Cortex of kidney (tissue), 1 donor: ENCODE measurements at places on chromosomes 16 and 17.

- no peak for DNase-seq
Observed at GRCh38 chr17:57086069-57086930, 1.3 kb downstream of the AKAP1 start.

GRCh38 chr16:1378804-1379303 lies 27.1 kb downstream of the GNPTG start:
- no peak for DNase-seq

DNA sequence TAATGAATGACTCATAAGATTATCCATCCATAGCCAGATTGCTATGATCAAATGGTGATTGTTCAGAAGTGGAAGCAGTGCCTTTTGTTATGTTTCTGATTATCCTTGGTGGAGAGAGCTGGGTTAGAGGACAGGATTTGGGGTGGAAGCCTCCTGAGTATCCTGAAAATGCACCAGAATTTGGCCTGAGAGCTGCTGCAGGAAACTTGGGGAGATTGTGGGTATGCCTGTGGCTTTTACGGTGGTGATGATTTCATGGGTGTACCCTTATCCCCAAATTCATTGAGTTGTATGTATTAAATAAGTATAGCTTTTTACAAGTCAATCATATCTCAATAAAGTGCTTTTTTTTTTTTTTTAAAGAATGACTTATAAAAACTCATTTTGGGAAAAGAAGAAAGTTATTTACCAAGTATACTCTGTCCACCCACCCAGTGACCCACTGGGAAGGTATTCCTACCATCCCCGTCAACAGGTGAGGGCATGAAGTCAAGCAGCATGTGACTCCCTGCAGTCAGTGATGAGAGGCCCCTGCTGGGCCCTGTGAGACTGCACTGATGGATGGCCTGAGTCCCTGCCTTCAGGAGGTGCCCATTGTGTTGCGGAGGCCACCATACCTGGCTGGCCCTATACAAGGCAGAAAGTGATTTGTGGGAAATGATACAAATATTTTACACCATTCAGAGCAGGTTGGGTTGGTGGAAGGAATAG lies 28.4 kb downstream of the NKD1 start:
- no peak for DNase-seq

GRCh38 chr17:802901-803881 lies 21.0 kb downstream of the MRM3 start:
- no peak for DNase-seq

- DNase-seq, result no peak
Observed at GRCh38 chr17:19996086-19996485, 13.1 kb upstream of the SPECC1 start.

- DNase-seq, result no peak
Observed at GRCh38 chr16:50210266-50211038, 55.9 kb upstream of the ADCY7 start.

DNA sequence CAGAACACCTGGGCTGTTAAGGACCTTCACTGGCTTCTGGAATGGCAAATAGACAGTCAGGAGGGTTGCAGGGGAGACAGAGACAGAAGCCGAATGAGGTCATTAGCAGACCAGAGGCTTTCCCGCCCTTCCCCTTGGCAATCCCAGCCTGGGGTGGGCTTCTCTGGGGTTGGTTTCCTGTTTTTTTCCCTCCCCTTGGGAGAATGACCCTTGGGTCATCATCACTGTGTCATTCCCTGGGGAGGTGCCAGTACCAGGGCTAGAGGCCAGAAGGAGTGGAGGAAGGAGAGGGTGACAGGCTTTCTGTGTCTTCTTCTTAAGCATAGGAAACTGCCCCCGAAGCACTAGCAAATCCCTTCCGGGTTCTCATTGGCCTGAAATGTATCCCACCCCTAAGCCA lies 42.9 kb upstream of the IL21R start:
- DNase-seq, result no peak

DNA sequence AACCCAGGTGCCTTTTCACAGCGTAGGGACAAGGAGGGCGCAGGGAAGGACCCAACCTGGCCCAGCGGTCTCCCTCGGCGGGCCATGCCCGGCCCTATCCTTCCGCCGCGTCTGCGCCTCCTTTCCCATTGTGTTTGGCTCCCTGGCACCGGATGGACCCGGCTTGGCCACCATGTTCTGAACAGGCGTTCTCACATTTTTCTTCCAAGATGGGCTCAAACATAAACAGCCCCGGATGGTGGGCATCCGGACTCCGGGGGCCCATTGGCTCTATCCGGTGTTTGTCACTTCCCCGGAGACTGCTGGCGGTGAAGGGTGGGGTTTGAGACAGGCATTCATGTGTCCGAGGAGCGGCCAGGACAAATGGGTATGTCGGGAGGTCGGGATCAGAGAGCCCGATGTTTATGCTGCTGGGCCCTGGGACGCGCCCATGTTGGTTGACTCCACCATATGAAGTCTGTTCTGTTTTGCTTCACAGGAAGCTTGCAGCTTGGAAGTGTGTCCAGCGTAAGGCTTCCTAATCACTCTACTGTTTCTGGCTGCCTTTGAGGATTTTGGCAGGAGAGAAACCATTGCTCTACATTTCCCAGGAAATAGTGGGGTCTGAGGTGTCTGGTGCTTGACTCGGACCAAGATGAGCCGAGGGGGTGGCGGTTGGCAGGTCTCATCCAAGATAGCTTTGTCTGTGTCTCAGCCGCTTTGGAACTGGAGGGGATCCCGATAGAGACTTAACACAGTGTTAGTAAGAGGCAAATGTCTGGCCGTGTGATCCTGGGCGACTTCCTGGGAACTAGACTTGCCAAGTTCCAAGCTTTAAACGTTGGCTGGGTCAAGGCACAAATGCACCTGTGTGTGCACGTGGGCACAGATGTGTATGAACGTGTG lies 188.3 kb downstream of the IRF8 start:
- no peak for DNase-seq

- DNase-seq, result no peak
Observed at GRCh38 chr17:27553019-27553511, 77.9 kb upstream of the LGALS9 start.

DNA sequence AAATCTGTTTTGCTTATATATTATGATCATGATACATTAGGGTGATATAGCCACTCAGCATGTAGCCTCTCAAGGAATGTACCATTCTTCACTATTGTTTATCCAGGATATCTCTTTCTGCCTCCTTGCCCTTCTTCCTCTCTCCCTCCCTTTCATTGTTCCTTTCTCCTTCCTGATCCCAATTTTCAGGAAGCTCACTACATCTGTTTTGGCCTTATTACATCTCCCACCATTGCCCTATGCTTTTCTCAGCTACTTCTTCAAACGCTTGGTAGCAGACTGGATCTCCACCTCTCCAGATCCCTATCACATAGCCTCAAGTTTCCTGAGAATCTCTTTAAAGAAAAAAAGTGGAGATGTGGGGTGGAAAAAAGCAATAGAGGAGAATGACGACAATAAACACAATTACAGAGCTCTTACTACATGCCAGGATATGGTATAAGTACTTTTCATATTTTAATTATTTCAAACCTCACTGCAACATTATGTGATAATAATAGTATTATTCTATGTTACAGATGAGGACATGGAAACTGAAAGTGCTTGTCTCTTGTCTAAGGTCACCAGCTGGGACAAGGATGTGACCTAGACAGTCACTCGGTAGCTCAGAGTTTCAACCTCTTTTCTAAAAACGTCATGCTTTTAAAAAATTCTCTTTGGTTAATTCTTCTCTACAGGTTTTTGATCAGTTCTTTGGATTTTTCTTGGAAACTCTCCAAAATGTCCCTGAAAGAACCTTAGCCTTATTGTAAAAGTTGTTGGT lies 959.1 kb downstream of the CDH11 start:
- DNase-seq, result no peak

DNA sequence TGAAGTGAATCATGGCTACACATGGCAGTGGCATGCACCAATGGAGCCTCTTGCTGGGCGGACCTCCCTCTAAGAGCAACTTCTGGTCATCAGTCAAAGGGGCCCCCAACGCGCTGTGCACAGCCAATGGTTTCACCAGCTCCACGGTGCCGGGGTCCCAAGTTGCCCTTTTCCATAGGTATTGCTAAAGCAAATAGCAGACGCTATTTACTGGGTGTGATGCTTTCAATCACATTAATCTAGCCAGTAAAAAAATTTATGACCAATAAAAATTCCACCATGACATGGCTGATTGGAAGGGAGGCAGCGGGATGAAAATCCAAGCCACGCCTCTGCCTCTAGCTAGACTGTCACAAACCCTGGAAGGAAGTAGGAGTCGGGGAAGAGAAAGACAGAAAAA lies 680.3 kb upstream of the SOX9 start:
- DNase-seq, result no peak

- DNase-seq, result no peak
Observed at GRCh38 chr17:48577946-48578615, at the start of gene HOXB4. HOXB4 (minus strand) TSS chr17:48578350; CDS start chr17:48578319, 31 bp downstream.

DNA sequence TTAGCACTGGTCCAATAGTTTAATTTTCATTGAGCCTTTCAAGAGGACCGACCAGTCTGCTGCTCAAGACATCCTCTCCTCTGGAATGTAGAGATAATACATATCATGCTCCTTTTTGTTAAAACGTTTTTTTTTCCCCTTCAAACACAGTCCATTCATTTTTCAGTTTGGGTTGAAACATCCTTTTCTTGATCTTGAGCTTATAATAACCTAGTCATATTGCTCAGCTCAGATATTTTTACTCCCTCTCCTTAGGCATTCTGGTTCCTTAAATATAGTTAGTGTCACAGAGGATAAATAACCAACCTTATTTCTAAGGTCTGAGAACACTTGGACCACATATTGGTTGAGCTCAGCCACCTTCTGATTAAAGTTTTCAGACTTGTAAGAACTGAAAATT lies 12.8 kb downstream of the ANKRD40CL start:
- no peak for DNase-seq

DNA sequence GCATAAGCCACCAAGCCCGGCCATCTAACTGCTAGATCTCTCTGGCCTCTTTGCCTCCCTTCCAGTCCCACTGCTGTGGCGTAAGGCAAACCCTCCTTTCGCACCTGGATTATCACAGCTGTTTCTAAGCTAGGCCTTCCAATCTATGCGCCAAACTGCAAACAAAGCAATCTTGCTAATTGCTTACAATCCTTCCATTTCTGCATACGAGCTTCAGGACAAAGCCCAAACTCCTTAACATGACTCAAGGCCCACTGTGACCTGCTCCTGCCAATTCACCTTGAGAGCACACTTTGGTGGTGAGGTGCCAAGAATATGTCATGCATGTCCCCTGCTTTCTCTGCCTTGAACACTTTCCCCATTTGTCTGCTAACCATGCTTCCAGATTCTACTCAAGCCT lies 6.0 kb upstream of the ARL5C start:
- no peak for DNase-seq

- DNase-seq, result no peak
Observed at GRCh38 chr16:85005285-85006069, 5.9 kb downstream of the ZDHHC7 start.

DNA sequence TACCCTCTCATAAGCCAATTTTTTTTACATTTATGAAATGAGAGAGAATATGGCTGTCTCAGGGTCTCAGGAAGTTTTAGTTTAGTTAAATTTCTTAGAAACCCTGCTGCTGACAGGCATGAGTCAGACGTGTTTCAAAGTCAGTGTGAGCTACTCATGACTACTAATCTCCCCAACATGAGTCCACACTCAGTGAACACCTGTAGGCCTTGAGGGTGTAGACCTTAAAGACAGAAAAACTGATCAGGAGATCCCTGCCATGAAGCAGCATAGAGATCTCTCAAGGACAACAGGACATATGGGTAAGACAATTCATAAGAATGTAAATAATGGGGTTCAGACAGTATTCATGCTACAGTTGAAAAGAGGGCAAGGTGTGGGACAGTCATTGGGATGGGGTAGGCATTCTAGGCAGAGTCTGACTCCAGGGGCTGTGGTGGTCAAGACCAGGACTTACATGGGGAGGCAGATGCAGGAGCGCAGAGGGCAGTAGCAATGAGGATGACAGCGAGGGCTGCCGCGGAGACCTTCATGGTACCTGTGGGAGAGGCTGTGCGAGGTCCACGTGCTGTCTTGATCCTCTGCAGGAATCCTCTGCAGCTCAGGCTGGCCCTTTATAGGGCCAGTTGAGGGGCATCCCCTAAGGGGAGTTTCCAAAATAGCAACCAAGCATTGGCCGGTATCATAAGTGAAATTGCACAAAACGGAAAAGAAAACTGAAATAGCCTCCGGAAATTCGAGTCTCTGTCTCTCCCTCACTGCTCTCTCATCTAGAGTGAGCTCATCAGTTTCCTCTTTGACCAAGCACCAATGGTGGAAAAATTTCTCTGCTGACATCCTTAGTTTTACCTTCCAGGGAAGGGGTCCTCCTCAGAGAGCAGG lies at the start of gene CCL5:
TSS of gene CCL5 (minus strand) at position 588 of the 882 bp plus-strand sequence.
- no peak for DNase-seq

DNA sequence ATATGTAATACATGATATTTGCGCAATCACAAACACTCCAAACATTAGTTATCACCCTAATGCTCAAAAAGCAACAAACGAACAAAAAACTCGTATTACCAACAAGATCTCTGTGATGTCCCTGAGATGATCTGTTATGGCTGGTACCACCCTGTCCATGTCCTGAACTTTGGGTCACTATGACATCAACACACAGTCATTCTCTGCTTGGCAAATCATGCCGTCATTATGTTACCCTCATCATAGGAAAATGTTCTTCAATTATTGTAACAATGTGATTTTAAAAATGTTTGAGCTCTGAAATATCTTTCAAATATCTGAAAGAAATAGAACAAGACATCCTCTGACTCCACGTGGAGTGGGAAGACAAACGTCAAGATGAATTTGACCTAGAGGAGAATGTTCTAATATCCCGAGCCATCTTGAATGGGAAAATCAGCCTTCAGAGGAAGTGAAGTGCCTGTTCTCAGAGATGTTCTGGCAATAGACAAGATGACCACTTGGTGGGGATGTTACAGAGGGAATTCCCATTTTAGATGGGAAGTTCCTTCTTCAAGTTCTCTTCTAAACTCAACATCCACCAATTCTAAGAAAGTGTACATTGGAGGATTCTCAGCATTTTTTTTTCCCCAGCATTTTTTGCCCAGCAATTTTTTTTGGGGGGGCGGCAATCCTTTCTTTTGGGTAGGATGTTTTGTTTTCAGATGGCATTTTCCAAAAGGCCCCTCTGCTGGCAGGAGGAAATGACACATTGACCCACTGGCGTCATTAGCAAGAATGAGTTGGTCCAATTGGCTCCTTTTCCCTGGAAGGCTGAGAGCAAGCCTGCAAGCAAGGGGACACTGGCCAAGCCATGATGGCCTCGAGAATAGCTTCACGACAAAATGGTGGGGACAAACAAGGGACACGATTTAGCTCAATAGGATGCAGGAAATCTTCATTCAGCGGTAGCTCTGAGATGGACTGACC lies 3.7 kb upstream of the HSD17B2 start:
- DNase-seq, result no peak

DNA sequence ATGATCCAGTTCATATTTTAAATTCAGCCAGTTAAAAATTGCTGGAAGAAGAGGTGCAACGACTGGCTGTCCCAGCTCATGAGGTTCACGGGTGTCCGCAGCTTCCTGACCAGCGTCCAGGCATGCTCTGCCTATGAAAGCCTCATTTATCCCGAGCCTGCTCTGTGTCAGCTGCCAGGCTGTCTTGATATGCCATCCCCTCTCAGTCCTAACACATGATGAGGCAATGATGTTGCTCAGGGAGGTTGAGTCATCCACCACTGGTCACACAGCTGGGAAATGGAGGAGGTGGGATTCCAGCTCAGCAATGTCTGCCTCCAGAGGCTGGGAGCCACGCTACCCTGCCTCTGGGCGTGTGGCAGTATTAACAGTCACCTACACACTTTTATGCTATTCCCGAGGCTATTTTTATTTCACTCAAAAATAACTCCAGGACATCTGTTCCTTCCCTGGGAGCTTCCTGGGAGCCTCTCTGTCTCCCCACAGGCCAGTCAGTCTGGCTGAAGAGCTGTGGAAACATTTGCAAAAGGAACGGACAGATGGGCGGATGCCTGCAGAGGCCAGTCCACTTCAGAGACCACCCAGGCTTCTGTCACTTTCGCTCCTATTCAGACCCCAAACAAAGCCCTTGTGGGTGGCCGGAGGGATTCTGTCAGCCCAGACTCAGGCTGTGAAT lies 22.5 kb downstream of the RAB11FIP4 start:
- no peak for DNase-seq
